ENCODE measurements at places on chromosomes 1 and 21.
A peak's percentile ranks its signal among the peaks of the same experiment; 100 is the strongest.

GRCh38 chr21:28768753-28769152, 223.9 kb downstream of the LTN1 start:
- no peak for DNase-seq

DNA sequence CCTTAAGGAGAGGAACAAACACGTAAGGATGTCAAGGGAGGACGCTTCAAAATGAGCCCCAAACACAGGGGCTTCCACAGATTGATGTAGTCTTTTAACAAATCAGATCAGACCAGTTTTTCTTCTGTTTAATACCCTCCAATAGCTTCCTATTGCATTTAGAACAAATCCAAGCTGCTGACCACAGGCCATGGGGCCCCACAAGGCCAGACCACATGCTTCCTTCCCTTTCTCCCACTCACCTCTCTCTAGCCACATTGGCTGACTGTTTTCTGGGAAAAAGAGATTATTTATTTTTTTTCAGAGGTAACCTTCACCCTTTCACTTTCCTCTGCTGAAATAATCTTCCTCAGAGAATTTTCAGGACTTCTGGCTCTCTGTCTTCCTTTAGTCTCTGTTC, 380.6 kb downstream of the SIPA1L2 start:
- DNase-seq = peak; percentile 38

GRCh38 chr1:53735681-53736080, 3.3 kb downstream of the GLIS1 start:
- DNase-seq = no peak

DNA sequence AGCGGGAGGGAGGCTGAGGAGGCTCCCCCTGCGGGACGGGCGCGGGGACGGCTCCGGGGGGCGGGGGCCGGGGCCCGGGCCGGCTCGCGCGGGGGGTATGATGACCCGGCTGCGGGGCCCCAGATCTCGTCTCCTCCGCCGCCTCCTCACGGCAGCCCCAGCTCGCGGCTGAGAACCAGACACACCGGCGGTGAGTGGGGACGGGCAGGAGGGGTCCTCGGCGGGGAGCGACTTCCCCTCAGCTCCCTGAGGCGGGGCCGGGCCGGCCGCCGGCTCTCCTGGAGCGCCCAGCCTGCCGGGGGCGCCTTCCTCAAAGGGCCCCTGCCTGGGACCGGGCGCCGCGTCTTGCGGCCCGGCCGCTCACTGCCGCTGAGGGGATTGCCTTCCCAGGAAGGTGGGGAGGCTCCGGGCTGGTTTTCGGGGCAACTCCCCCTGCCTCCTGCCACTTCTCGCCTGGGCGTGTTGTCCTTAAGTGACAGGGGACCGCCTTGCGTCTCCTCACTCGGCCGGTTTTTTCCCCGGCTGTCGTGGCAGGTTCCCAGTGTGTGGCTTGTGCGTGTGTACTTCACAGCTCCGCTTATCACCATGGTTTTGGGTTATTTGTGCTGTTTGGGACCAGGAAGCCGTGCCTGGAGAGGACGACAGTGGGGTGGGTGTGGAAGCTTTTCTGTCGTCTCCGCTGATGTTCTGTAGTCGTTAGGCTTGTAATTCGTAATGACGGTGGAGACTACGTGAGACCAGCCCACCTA, 800 bp downstream of the HIPK1 start:
- peak; percentile 63 for DNase-seq

- DNase-seq = peak; percentile 43
These were observed 24.8 kb downstream of the LEMD1 start for GRCh38 chr1:205396967-205397616.

DNA sequence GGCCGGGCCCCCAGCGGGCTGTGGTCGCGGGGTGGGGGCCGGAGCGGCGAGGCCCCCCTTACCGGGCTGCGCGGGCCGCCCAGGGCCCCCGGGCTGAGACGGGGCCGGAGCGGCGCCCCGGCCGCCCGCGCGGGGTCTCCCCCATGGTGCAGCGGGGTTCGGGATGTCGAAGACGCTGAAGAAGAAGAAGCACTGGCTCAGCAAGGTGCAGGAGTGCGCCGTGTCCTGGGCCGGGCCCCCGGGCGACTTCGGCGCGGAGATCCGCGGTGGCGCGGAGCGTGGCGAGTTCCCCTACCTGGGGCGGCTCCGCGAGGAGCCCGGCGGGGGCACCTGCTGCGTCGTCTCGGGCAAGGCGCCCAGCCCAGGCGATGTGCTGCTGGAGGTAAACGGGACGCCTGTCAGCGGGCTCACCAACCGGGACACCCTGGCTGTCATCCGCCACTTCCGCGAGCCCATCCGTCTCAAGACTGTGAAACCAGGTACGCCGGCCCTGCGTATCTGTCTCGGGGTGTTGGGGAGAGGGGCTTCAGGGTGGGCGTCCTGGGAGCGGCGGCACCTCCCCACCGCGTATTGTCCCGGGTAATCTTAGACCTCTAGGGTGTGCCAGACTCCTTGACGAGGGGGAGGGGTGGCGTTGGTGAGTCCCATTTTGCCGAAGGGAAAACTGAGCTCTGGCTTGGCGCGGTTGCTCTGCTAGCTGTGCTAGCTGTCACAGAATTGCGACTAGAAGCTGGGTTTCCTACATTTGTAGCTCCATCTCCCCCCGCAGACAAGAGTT, 745 bp downstream of the MAGI3 start:
- no peak for DNase-seq

DNA sequence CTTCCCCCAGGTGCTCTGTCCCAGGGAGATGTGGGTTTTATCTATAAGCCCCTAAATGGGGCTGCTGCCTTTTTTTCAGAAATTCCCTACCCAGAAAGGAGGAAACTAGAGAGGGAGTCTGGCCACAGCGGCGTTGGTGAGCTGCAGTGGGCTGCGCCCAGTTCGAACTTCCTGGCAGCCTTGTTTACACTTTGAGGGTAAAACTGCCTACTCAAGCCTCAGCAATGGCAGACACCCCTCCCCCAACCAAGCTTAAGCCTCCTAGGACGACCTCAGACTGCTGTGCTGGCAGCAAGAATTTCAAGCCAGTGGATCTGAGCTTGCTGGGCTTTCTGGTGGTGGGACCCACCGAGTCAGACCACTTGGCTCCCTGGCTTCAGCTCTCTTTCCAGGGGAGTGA, 46.2 kb upstream of the PAPPA2 start:
- no peak for DNase-seq

Data from suppressor macrophage treated with lipopolysaccharide for 4 hours (primary cell).